ENCODE measurements at places on chromosomes 12 and 14.
A peak's percentile ranks its signal among the peaks of the same experiment; 100 is the strongest.

GRCh38 chr12:131452444-131452860 is 258.4 kb upstream of the SFSWAP start:
- DNase-seq = no peak

GRCh38 chr14:77498120-77498979 is at the start of gene ISM2:
Gene ISM2 (minus strand): TSS chr14:77498816. CDS start chr14:77498793, 23 bp downstream.
- DNase-seq = peak; percentile 45

- DNase-seq = no peak
Observed at GRCh38 chr12:55957106-55957859, 8.6 kb downstream of the PMEL start.

DNA sequence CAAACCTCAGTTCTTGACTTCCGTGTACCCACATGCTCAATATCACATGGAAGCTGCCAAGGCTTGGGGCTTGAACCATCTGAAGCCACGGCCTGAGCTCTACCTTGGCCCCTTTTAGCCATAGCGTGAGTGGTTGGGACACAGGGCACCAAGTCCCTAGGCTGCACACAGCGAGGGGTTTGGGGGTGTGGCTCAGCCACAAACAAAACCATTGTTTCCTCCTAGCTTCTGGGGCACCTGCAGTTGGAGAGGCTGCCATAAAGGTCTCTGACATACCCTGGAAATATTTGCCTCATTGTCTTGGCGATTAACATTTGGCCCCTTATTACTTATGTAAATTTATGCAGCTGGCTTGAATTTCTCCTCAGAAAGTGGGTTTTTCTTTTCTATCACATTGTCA is 628.6 kb downstream of the NRXN3 start:
- DNase-seq = no peak

DNA sequence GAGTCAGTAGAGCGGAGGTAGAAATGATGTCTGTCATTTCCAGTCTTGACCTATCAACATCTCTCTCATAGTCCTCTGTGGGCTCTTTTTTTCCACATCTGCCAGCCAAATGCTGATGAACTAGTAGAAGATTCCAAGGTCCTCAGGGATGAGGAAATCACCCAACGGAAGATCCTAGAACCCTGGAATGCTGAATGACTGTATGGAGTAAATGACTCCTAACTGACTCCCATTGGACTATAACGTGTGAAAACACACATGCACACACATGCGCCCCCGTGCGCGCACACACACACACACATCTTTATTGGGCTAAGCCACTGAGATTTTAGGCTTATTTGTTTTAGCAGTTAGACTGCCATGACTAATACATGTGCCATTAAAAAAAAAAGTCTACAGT is 159.2 kb downstream of the MYRFL start:
- no peak for DNase-seq

- DNase-seq = peak; percentile 32
Observed at GRCh38 chr12:95083938-95084337, 10.5 kb upstream of the NR2C1 start.

DNA sequence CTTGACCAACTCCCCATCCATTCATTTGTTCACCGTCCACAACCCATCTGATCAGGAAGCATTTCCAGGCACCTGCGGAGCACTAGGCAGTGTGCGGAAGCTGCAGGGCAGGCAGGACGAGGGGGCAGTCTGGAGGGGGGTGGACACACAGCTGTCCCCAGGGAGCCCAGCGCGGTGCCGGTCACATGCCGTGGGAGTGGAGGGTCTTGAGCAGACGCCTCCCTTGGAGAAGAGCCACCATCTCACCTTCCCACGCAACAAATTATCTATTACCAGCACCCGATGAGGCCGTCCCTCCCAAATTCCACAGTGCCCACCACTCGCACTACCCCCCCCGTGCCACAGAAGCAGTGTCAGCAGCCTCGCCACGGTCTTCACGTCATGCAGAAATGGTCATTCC is 10.8 kb downstream of the DLK1 start:
- DNase-seq = no peak

- no peak for DNase-seq
Observed at GRCh38 chr14:60652674-60653651, 3.7 kb upstream of the SIX1 start.

- no peak for DNase-seq
Observed at GRCh38 chr12:84660139-84660538, 252.5 kb downstream of the SLC6A15 start.

GRCh38 chr12:123254853-123255446 is 16.7 kb downstream of the CDK2AP1 start:
- DNase-seq = no peak

GRCh38 chr12:10030446-10030845 is at the start of gene CLEC9A:
Gene CLEC9A (plus strand): TSS chr12:10030682. CDS start chr12:10052688, 22,006 bp downstream.
- no peak for DNase-seq

DNA sequence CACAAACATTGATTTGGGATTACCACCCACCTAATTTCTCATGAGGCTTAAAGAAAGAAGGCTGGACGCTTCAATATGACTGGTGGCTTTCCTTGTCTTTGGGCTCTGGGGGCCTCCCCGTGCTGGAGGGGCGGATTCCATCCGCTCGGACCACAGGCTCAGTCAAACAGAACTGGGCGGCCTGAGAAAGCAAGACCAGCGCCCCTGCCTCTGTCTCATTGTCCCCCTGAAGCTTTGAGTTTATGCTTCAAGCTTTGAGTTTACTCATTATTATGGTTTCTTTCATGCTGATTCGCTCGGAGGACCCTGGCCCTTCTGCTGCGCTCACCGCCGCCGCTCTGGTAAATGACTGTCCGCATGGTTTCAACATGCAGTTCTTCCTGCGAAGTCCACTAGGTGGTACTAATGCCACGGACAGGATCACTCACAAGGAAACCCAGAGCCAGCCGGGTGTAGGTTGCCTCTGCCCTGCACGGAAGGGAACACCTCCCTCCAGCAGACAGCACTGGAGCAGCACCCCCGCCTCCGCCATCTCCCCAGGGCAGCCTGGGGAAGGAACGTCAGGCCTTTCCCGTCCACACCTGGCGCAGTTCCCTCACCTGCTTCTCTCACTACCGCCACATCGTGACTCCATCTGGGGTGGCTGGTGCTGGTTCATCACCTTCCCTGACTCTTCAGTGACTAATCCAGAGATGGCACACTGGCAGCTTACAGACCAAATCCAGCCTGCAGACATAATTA is 13.2 kb upstream of the TIGAR start:
- DNase-seq = peak; percentile 72
